ENCODE measurements at places on chromosomes 3 and 15.

DNA sequence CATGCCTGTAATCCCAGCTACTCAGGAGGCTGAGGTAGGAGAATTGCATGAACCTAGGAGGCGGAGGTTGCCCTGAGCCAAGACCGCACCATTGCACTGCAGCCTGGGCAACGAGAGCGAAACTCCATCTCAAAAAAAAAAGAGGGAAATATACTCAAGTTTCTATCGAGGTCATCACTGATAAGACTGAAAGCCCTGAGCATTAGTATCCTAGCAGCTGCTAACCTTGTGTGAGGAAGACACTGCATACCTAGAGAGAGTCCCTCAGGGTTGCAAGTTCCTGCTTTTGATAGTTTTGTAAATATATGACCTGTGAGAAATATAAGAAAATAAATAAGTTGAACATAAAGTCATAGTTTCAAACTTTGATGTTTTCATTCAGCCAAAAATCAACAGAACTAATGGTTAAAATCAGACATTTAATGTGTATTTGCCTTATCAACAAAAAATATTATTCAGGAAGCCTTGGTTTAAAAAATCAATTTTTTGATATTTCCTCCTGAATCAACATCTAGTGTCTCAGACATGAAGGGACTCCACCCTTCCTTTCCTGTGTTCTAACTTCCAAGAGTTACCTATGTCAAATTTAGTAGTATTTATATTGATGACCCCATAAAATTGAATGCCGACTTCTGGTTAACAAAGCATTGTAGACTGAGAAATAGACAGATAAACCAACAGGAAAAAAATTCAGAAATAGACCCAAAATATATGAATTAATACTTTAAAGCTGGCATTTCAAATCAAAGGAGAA lies 19.8 kb upstream of the USP3 start:
- DNase-seq: no peak

GRCh38 chr15:44300572-44300971 lies 12.1 kb downstream of the GOLM2 start:
- no peak for DNase-seq

DNA sequence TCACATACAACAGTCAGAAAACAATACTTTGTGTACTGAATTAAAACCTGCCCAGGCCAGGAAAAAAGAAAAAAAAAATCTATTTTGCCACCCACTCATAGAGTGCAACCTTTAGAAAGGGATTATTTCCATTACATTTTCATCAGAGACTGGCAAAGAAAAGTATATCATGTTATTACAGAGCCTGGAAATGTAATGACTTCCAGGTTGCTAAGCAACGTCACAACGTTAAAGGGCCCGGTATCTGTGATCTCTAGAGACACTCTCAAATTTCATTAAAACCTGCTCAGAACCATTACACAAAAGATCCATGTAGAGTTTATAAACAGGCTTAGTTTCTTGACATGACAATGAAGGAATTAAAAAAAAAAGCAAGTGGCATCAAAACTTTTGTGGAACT lies 170.5 kb downstream of the CTNNB1 start:
- no peak for DNase-seq

- DNase-seq: no peak
Observed at GRCh38 chr15:51332206-51333147, 5.9 kb downstream of the CYP19A1 start.

DNA sequence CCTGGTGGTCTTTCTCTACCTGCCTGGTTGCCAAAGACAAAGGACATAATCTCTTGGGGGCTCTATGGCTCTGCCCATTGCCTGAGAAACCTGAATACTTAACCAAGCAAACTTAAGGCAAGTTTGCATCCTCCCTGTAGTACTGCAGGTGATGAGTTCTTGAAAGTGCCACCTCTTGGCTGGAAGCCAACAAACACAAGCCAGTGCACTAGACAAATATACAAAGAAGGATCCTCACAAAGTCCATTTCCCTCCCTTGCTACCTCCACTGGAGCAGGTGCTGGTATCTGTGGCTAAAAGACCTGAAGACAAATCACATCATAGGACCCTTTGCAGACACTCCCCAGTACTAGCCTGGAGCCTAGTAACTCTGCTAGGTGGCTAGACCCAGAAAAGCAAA lies 772.3 kb downstream of the SI start:
- DNase-seq: no peak

DNA sequence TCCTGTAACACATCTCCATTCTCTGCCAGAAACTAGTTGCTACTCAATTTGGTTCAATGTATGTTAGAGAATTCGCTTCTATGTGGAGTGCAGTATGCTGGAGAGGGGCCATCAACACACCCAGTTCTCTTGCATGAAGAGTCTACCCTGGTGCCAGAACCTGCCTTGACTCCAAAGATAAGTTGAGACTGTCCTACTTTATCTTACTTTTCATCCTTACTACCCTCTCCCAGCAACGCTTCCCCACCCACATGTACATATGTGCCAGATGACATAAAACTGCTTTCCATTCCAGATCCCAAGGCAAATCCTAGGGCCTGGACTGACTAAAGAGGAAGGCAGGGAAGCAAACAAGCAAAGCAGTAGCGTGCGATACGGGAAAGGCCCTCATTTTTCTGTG lies 442.6 kb upstream of the THRB start:
- no peak for DNase-seq

- no peak for DNase-seq
Observed at GRCh38 chr15:70835415-70835814, 18.5 kb downstream of the LARP6 start.

- no peak for DNase-seq
Observed at GRCh38 chr15:38504680-38505467, 50.9 kb downstream of the FAM98B start.

DNA sequence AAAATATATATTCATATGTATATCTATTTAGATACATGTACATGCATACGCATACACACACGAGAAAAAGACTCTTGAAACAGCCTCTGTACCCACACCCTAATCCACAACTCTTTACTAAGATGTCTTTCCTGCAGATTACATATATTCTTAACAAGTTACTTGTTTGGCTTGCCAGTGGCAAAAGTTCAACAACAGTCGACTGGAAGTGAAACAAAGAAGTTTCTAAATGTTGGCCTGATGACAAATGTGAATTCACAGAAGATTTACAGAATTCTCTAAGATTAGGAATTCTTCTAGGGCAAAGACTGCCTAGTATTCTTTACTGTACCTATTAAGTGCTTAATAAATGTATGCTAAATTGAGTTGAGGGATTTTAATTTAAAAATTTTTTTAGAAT lies 116.8 kb downstream of the CDIN1 start:
- no peak for DNase-seq

DNA sequence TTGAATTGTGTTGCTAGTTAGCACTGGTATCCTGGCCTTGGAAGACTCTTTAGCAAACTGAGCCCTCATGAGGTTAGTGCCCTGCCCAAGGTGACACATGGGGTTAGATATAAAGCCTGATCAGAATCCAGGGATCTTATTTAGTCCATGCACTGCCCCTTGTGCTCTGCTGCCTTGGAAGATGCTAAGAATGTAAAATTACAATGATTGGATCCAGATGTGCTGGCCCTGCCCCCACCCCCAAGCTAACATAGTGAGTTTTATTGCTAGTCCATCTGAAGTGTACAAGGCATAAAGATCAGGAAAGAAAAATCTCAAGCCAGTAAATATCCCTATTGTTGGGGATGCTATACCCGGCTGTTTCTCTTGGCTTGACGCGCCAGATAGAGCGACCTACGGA lies 248.1 kb upstream of the C2CD4B start:
- no peak for DNase-seq

GRCh38 chr3:56894881-56895431 lies 93.2 kb upstream of the ARHGEF3 start:
- no peak for DNase-seq

DNA sequence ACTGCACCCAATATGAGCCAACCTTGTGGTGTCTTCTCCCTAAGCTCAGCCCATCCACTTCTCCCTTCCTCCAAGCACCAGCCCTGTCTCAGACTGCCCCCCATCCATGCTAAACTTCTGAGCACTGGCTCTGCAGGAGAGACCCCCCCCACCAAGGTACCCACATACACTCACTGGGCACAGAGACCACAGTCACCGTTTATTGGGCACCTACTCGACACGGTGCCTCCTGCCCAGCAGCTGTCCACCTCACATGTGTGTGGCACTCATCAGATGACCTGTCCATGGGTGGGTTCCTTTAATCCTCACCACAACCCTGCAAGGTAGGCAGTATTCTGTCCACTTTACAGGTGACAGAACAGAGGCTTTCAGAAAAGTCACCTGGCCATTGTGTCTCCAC lies 22.3 kb upstream of the SFMBT1 start:
- no peak for DNase-seq

DNA sequence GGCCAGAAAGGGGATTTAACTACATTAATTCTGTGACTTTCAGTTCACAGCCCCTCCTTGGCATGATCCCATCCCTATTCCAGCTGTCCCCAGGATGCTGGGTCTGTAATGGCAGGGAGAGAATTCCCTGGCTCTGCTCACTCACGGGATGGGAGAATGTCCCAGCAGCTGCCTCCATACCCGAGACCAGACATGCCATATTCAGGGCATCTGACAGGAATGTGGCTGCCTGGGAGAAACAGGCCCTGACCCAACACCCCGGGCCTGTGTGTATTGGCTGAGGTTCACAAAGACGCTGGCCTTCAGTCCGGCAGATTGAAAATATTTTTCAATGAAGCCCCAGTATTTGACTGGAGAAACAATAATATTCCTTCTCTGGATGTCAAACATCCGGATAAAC lies 83.6 kb upstream of the SMAD3 start:
- no peak for DNase-seq

GRCh38 chr3:38264353-38264771 lies 1.2 kb upstream of the SLC22A13 start:
- no peak for DNase-seq

- DNase-seq: no peak
Observed at GRCh38 chr3:54237109-54237508, 114.8 kb downstream of the CACNA2D3 start.

DNA sequence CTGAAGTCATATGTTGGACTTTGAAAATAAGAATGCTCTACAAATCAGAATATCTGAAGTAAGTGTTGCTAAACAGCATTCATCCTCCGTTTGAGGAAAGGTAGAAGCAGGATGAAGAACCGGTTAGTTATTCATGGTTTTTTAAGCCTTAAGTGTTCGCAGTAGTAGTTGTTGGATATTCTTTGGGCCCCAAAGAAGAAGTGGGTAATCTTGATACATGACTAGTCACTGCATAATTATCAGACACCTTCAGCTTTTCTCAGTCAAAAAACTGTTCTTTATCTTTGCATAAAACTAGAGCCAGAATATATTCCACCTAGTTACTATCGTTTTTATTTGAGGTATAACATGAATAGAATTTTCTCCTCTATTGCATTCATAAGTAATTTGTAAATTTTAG lies 13.8 kb downstream of the RAB5A start:
- no peak for DNase-seq

- no peak for DNase-seq
Observed at GRCh38 chr15:53555226-53555625, 204.2 kb downstream of the WDR72 start.

GRCh38 chr3:468172-468571 lies 271.6 kb downstream of the CHL1 start:
- no peak for DNase-seq

GRCh38 chr15:95929232-95929846 lies 401.2 kb upstream of the NR2F2 start:
- no peak for DNase-seq

- no peak for DNase-seq
Observed at GRCh38 chr3:67377299-67377698, 277.1 kb downstream of the SUCLG2 start.

- DNase-seq: no peak
Observed at GRCh38 chr15:80986487-80986886, 3.1 kb downstream of the MESD start.

GRCh38 chr3:139477710-139478640 lies 1.7 kb upstream of the RBP2 start:
- no peak for DNase-seq

DNA sequence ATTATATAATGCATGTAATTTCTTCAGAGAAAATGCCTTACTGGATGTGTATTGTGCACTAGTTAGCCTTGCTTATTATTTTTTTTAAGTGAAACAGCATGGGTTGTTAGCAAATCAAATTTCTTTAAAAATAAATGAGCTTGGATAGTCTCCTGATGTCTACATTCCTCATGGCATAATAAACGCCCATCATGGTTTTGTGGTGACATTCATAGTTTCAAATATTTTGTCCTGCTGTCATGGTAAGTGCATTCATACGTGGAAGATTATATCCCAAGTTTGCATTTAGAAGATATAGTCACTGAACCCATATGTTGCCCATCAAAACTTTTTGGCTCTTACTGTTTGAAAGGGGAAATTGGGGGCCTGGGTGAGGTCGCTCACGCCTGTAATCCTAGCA lies 130.7 kb downstream of the ALCAM start:
- DNase-seq: no peak

- no peak for DNase-seq
Observed at GRCh38 chr3:108251844-108252243, 29.6 kb upstream of the IFT57 start.

DNA sequence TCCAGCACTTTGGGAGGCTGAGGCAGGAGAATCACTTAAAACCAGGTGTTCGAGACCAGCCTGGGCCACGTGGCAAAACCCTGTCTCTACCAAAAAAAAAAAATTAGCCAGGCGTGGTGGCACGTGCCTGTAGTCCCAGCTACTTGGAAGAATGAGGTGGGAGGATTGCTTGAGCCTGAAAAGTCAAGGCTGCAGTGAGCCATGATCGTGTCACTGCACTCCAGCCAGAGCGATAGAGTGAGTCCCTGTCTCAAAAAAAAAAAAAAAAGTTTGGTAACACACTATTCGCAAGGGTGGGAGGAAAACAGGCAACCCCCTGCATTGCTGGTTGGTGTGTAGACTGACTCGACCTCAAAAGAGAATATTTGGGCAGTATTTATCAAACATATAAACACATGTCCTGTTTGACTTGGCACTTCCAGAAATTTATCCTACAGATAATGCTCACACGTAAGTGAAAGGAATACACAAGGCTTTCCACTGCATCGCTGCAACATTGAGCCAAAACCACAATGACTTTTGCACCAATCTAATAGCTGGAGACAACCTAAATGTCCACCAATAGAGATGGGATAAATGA lies 3.1 kb upstream of the ANPEP start:
- no peak for DNase-seq

- no peak for DNase-seq
Observed at GRCh38 chr15:64503197-64503596, 42.8 kb downstream of the ZNF609 start.

- no peak for DNase-seq
Observed at GRCh38 chr3:147425388-147425850, 16.3 kb downstream of the ZIC1 start.

DNA sequence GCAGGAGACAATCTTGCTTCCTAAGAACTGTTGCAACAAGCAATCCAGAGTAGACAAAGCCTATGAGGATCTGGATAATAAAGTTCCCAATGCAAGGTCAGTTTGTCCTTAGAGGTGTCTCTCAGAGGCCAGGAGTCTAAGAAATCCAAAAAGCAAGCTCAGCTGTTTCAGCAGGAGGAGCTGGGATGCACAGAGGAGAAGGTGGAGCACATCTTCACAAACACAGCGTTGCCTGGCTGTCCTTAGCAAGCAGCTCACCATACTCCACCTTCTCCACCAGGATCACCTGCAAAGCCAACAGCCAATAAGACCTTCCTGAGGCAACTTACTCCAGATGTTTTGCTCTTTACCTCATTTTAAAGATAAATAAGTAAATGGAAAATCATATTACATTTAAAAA lies 365 bp downstream of the ZBED2 start:
- no peak for DNase-seq
